Inflammatory macrophage treated with lipopolysaccharide for 4 hours (primary cell): ENCODE measurements at places on chromosomes 1 and 21.

- peak; percentile 22 for DNase-seq
These were observed 59.1 kb downstream of the CAMK2N1 start for GRCh38 chr1:20426923-20427322.

GRCh38 chr21:20698585-20698984 is 299.6 kb upstream of the NCAM2 start:
- no peak for DNase-seq

- DNase-seq: no peak
These were observed 159.9 kb downstream of the ACTL8 start for GRCh38 chr1:17914987-17915386.

GRCh38 chr1:54766726-54767125 is 2.4 kb upstream of the PARS2 start:
- no peak for DNase-seq

GRCh38 chr1:95562230-95562629 is 328.2 kb downstream of the RWDD3 start:
- no peak for DNase-seq

- no peak for DNase-seq
These were observed 57.3 kb downstream of the PKN2 start for GRCh38 chr1:88741413-88741812.

GRCh38 chr1:1842360-1843146 is 48.3 kb downstream of the GNB1 start:
- no peak for DNase-seq

DNA sequence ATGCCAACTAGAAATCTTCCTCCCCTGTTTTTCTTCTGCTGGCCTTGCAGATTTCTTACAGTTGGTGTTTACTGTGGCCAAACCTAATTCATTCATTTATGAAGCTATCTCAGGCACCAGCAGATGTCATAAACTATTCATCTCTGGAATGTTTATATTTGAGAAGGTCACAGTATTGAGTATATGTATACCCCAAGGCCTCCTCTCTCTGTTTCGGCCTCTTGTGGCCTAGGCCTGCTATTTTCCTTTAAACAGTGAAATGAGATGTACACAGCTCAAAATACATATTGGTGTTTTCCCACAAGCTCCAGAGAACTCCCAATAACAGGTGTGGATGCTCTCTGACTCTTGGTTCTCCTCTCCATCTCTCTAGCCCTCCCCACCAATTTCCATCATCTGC is 520.7 kb upstream of the CAMK1G start:
- DNase-seq: no peak

GRCh38 chr1:14784790-14785773 is 186.6 kb downstream of the KAZN start:
- DNase-seq: no peak

GRCh38 chr1:195894411-195894810 is 713.8 kb downstream of the KCNT2 start:
- no peak for DNase-seq

GRCh38 chr21:35559829-35560225 is 500.5 kb downstream of the SETD4 start:
- no peak for DNase-seq

GRCh38 chr1:235918465-235918864 is 51.8 kb upstream of the LYST start:
- DNase-seq: no peak

- no peak for DNase-seq
These were observed 22.9 kb downstream of the SLC37A1 start for GRCh38 chr21:42536601-42537000.

DNA sequence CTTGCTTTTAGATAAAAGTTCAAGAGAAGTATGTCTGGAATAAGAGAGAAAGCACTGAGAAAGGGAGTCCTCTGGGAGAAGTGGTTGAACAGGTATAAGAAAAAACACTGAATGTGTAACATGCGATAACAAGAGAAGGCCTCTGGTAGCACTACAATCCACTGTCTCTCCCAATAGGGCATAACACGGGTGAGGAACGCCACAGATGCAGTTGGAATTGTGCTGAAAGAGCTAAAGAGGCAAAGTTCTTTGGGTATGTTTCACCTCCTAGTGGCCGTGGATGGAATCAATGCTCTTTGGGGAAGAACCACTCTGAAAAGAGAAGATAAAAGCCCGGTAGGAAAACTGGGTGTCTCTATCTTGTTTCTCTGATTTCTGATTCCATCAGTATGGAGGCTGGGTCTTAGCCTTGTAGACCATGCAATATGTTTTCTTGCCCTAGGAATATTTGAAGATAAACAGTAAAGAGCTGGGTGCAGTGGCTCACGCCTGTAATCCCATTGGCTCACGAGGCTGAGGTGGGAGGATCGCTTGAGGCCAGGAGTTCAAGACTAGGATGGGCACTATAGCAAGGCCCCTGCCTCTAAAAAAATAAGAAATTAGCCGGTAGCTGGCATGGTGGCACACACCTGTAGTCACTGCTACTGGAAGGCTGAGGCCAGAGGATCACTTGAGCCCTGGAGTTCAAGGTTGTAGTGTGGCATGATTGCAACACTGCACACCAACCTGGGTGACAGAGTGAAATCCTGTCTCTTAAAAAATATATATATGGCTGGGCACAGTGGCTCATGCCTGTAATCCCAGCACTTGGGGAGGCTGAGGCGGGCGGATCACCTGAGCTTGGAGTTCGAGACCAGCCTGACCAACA is 40.4 kb downstream of the DAP3 start:
- peak; percentile 59 for DNase-seq

DNA sequence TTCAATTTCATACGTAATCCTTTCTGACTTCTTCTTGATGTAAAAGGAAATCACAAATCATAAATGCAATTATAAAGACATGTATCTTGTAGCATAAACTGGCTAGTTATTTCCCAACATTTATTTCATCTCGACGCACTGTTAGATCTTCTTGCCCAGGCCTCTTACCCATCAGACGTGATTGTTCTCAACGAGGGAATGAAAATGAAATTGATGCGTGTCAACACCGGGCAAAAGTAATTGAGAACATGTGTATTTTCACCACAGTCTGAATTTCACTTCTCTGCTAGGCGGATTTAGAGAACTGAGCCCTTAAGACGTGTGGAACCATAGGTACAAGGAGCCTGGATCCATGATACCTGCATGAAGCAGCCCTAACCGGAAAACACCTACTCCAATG is 519.7 kb downstream of the KCNT2 start:
- no peak for DNase-seq

GRCh38 chr1:244590670-244591069 is 62.3 kb upstream of the DESI2 start:
- no peak for DNase-seq

GRCh38 chr21:41418393-41418792 is 7.6 kb upstream of the MX1 start:
- no peak for DNase-seq

DNA sequence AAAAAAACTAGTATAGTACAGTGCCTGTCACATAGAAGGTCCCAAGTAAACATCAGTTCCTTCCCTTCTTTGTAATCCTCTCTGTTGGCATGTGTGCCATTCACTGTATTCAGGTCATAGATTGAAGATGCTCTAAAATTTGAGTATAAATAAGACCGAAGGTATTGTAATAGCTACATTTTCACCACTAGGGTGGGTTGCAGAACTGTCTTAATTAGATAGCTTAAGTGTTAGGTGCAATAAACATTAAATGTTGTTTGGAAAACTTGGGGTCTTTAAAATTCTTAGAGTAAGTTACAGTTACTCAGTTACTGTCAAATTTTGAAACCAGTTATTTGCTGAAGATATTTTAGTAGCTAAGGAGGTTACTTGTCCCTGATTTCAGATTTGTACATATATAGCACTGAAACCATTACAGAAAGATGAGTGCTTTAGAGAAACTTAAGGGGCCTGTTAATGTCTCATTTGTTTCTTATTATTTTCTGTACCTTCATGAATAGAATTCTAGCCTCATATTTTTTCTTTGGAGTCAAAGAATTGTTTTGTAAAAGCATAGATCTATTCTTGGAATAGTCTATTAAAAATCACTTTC is 24.3 kb downstream of the PER3 start:
- peak; percentile 68 for DNase-seq

GRCh38 chr1:31981456-31981839 is 32.2 kb upstream of the KHDRBS1 start:
- DNase-seq: peak; percentile 60

- DNase-seq: peak; percentile 28
These were observed 10.5 kb downstream of the CITED4 start for GRCh38 chr1:40851643-40852042.

GRCh38 chr21:29293495-29293894 is 5.2 kb upstream of the BACH1 start:
- peak; percentile 61 for DNase-seq

GRCh38 chr1:213444224-213444623 is 393.2 kb downstream of the RPS6KC1 start:
- no peak for DNase-seq

- no peak for DNase-seq
These were observed at the start of gene KRTAP10-8 for GRCh38 chr21:44612029-44612486. TSS of gene KRTAP10-8 (plus strand) at chr21:44612079. CDS start at chr21:44612101, 22 bp downstream.

DNA sequence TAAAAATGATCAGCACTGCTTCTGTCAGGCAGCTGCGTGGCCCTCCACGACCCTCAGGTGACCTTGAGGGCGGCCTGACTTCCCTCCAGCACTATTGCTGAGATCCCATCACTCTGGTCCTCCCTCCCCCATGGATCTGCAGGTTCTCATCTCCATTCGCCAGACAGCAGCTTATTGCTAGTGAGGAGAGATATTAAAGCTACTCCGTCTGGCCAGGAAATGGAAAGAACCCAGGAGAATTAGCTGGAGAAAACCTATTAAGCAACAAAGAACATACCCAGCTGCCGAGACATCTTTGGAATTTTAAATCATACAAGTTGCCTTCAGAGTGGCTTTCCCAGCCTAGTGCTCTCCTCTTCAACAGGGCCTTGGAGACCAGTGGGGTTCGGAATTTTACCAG is 25.7 kb upstream of the KCNN3 start:
- no peak for DNase-seq

GRCh38 chr1:160756849-160757201 is 17.8 kb downstream of the SLAMF7 start:
- DNase-seq: peak; percentile 52

DNA sequence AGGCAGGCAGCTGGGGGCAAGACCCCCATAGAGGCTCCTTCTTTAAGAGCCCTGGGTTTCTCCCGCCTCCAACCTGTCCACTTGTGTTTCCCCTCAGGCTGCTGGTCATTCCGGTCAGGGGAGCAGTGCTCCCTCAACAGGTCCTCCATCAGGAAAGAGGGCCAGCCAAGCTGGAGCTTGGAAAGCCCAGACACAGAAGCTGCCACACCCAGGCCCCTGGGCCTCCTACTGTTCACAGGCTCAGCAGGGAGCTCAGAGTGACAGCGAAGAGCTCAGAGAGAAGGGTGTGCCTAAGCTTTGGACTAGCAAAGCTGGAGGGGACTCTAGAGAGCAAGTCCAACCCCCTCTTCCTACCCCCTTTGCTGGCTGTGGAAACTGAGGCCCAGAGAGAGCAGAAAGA is 10.3 kb upstream of the CDCP2 start:
- DNase-seq: no peak

DNA sequence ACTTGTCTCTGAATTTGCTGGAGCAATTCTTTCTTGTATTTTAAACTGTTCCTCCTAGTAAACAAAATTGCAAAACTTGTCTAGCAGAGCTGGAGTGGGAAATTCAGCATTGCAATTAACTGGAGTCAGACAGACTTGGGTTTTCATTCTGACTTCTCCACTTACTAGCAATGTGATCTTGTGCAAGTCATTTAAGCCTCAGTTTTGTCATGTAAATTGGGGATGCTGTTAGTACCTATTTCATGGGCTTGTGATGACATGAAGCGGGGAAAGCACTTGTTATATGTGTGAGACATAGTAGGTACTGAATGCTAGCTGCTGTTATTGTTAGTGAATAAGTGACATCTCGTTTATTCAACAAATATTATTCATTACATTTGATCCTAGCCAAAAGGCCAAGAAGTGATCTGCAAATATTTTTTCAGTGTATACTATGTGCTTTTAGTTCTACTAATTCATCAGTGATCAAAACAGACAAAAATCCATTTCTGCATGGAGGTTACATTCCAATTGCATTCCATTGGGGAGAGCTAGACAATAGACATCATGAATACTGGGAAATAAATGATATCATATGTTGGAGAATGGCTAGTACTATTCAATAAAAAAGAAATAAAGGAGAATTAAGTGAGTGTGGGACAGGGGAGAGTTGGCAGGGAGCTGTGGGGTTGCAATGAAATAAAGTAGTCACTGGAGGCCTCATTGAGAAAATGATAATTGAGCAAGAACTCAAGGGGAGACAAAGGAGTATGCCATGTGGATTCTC is 47.1 kb downstream of the CACHD1 start:
- no peak for DNase-seq

GRCh38 chr21:42555756-42556438 is 42.2 kb downstream of the SLC37A1 start:
- no peak for DNase-seq

- no peak for DNase-seq
These were observed 111.1 kb downstream of the CLEC20A start for GRCh38 chr1:178385662-178386061.

DNA sequence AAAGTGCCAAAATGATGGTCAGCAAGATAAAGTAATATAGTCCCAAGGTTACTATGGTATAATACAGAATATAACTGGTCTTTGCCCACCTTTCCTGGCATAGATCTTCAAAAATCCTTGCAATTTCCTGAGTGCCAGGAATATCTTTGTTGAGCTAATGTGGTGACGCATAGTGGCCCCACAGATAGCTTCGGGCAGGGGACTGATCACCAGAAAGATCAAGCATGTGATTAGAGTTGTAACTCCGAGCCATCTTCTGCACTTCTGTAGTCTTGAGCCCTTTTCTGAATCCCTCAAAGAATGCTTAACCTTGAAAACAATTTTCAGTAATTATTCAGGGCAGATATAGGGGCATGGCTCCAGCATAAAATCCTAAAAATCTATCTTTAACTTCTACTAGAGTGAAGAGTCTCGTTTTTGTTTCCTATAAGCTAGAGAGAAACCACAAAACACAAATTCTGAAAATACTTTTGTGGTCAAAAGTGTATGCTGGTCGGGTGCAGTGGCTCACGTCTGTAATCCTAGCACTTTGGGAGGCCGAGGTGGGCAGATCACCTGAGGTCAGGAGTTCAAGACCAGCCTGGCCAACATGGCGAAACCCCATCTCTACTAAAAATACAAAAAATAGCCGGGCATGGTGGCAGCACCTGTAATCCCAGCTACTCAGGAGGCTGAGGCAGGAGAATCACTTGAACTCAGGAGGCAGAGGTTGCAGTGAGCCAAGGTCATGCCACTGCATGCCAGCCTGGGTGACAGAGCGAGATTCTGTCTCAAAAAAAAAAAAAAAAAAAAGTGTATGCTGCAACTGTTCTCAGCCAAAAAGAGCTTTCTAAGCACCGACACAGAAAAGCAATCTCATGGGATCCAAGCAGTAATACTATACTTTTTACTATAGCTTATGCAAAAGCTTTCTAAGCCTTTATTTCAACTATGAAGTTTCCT is 62.8 kb downstream of the NVL start:
- DNase-seq: no peak

DNA sequence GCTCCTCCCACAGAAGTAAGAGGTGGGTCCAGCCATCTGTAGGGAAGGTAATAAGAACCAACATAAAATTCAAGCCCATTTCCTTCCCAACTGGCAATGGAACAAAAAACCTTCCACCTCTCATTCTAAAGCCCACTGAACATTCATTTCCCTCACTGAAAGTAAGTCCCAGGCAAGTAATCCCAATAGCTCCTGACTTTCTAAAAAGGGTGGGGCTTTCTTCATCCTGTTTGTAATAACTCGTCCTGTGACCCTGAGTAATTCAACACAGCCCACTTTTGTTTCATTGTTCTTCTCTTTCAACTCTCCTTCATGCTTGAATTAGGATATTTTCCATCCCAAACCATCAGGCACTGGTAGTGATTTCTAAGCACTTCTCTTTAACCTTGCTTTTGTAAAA is 74.9 kb downstream of the DAB1 start:
- DNase-seq: no peak

- peak; percentile 76 for DNase-seq
These were observed 14.8 kb downstream of the CTSK start for GRCh38 chr1:150793221-150793620.
